Hematopoietic multipotent progenitor cell treated with erythropoietin and hydrocortisone succinate and interleukin-3 and kit ligand, for 8 days (in vitro differentiated cells): ENCODE measurements at places on chromosomes 2 and 18.

DNA sequence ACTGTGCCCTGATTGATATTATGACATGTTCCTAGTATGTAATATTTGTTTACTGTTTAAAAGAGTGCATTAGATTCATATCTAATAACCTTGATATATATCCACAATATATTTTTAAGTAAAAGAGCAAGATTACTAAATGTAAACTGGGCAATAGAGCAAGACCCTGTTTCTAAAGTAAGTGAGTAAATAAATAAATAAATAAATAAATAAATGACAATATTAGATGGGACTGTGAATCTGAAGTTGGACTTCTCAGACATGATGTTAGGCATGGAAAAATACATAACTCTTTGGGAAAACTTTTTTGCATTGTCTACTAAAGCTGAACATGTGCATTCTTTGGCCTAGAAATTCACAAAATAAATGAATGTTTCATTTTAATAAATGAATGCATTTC lies 164.7 kb downstream of the CCDC178 start:
- no peak for DNase-seq

GRCh38 chr2:86053166-86053565 lies 52.5 kb downstream of the POLR1A start:
- no peak for DNase-seq

- DNase-seq = no peak
Measured at GRCh38 chr2:137812517-137812916, 151.8 kb upstream of the HNMT start.

DNA sequence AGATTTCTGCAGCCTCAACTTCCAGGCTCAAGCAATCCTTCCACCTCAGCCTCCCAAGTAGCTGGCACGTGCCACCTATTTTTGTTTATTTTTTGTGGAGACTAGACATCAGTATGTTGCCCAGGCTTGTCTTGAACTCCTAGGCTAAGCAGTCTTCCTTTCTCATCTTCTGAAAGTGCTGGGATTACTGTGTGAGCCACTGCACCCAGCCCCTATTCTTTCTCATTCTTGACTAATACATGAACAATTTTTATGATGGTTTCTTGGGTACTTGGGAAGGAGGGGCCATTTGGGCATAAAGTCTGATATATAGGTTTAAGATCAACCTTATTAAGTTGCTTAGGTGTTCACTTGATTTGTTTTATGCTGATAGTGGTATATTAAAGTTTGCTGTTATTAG lies 26.2 kb downstream of the EPC2 start:
- DNase-seq = no peak

- DNase-seq = peak; percentile 18
Measured at GRCh38 chr2:169911119-169911518, 83.9 kb downstream of the UBR3 start.

DNA sequence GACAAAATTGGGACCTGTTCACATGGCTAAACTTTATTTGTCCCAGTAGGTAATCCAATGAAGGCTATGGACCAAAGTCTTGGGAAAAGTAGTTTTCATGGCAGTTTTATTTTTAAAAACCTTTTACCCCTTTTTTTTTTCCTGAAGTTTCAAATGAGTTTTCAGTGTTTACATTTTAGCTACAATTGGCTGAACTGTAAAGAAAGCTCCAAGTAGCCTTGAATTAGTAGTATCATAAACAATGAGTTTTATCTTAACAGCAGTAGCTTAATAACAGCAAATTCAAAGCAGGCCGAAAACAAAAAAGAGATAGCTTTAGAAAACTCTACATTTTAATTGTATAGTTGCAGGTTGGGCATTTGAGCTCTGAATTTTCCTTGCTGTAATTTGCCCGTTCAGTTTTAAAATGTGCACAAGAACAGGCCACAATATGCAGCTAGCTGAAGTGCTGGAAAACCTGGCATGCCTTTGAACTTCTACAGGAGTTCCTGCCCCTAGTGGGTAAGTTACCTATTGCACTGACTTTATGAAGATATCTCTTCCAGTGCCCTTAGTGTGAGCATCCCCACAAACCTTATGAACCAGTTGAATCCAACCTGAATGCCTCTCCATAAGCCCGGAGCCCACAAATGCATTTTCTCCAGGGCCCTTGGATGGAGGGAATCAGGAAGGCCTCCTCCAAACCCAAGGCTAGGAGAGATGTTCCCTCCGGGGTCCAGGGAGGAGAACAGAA lies 106.7 kb downstream of the XRCC5 start:
- peak; percentile 53 for DNase-seq
